Parietal lobe (tissue), 2 donors: ENCODE measurements at places on chromosomes 2 and 18. TPM values are rescaled to one million over a fixed set of nuclear protein-coding genes. Genes with fewer than 3 reads are reported as not detected.

Gene IDH1
- total RNA-seq, result 169 TPM

Gene GLI2
- total RNA-seq, result 6.3 TPM

Gene CCDC74B
- total RNA-seq, result 5.6 TPM

Gene CHRND
- total RNA-seq, result not detected

Gene MAPK4
- total RNA-seq, result 23.8 TPM

Gene PKDCC
- total RNA-seq, result 30.0 TPM

Gene SDC1
- 5.3 TPM for total RNA-seq

Gene PTGR3
- 15.0 TPM for total RNA-seq

Gene TGFBRAP1
- total RNA-seq, result 30.4 TPM

Gene TXNDC2
- total RNA-seq, result not detected

Gene GPR75
- total RNA-seq, result 27.2 TPM

Gene MGAT4A
- 36.0 TPM for total RNA-seq

Gene CNTNAP5
- total RNA-seq, result 65.1 TPM

Gene CD8B
- total RNA-seq, result not detected

Gene KIF1A
- total RNA-seq, result 300 TPM

Gene OR6B2
- total RNA-seq, result not detected

Gene INPP5D
- 8.5 TPM for total RNA-seq

Gene SP110
- total RNA-seq, result 2.2 TPM

Gene RTP5
- total RNA-seq, result 3.1 TPM

Gene SNTG2
- 8.5 TPM for total RNA-seq

Gene TMEM178A
- 32.2 TPM for total RNA-seq

Gene PLB1
- 4.4 TPM for total RNA-seq

Gene TUBB8B
- not detected for total RNA-seq

Gene CPO
- not detected for total RNA-seq

Gene XDH
- total RNA-seq, result under 0.01 TPM

Gene SNORC
- 2.8 TPM for total RNA-seq

Gene BIRC6
- 456 TPM for total RNA-seq

Gene ALKAL2
- not detected for total RNA-seq

Gene PLCD4
- 2.2 TPM for total RNA-seq

Gene ANKRD29
- 5.3 TPM for total RNA-seq

Gene TSPYL6
- total RNA-seq, result 0.31 TPM

Gene CYP27C1
- total RNA-seq, result 3.1 TPM

Gene CDH20
- total RNA-seq, result 5.9 TPM

Gene IMPA2
- 2.8 TPM for total RNA-seq

Gene SNRPD1
- total RNA-seq, result 18.8 TPM

Gene ATP6V1B1
- total RNA-seq, result not detected

Gene KCNG2
- total RNA-seq, result 0.31 TPM

Gene AQP12B
- total RNA-seq, result not detected

Gene REG3A
- not detected for total RNA-seq

Gene FAHD2A
- 21.9 TPM for total RNA-seq

Gene PSMA8
- not detected for total RNA-seq
